ENCODE measurements at places on chromosomes 11 and 22.

- DNase-seq, result peak; percentile 65
These were observed 15.2 kb downstream of the TMPRSS5 start for GRCh38 chr11:113690619-113691569.

DNA sequence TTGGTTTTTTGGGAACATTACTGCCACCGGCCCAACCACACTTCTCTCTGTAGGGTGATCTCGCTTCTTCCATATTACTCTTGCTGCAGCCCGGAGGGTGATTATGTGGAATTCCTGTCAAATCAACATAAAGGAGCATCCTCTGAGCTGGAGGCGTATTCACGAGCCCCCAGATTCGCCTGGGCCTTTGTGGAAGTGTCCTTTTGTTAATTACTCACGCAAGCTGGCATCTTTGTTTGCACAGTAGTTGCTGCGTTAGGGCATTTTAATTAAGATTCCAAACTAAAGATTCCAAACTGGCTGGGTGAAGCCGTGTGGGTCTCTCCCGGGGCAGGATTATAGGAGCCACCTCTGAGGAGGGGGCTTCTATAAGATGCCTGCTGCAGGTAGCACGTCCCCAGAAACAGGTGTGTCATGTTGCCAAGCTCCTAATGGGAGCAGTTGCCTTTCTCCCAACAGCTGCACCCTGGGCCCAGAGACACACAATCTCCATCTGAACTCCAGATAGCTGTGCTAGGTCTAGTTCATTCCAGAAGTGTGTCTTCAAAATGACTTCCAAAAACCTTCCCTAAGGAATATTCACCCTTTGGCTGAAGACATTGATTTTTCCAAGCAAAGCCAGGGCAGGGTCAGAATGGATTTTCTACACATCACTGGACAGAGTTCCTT lies 40.9 kb downstream of the SHISAL1 start:
- no peak for DNase-seq

- DNase-seq, result no peak
These were observed 53.1 kb downstream of the CELSR1 start for GRCh38 chr22:46484156-46484860.

DNA sequence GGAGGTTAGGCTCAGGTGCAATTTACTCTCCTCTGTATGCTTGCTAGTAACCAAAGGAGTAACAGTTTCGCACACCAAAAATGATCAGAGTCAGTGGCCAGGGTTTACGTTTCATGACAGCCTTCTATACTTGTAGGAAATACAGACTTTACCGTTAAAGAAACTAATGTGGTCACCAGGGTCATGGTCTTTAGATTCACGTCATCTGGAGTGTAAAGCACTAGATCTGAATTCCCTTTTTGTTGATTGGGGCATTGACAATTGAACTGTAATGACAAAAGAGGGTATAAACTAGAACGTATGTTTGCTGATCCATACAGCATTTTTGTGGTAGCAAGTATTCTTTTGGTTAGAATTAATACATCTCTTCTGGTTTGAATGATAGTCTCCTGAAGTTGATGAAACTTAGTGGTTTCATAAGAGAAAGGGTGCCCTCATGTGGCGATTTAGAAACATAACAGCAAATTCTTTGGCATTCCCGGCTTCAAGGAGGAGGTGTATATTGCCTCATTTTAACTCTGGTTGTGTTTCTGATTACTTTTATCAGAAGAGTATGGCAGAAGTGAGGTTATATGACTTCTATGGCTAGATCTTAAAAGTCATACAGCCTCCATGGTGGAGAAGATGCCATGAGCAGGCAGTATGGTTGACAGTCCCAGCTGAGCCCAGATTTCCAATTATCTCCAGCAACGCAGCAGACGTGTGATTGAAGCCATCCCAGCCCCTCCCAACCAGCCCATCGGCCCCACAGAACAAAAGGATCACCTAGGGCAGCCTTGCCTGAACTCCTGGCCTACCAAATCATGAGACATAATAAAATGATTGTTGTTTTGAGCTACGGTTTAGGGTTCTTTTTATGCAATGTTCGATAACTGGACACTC lies 35.1 kb downstream of the MMP7 start:
- DNase-seq, result no peak

GRCh38 chr11:2095542-2095941 lies 43.6 kb downstream of the IGF2 start:
- no peak for DNase-seq

DNA sequence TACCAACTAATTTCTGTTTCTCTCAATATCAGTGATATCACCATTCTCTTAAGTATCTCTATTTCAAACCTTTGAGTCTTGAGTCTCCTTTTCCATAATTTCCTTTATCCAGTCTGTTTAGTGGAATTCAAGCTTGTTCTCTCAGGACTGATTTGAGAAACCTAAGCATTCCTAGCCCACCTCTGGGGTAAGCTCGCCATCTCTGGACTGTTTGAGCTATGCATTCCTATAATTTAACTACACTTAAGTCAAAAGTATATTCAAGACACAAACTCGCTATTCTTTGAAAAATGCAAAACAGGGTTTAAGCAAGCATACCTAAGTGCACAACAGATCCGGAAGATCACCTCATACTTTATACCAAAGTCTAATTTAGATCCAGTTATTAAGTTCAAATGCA lies 2.1 kb upstream of the DLAT start:
- DNase-seq, result no peak

DNA sequence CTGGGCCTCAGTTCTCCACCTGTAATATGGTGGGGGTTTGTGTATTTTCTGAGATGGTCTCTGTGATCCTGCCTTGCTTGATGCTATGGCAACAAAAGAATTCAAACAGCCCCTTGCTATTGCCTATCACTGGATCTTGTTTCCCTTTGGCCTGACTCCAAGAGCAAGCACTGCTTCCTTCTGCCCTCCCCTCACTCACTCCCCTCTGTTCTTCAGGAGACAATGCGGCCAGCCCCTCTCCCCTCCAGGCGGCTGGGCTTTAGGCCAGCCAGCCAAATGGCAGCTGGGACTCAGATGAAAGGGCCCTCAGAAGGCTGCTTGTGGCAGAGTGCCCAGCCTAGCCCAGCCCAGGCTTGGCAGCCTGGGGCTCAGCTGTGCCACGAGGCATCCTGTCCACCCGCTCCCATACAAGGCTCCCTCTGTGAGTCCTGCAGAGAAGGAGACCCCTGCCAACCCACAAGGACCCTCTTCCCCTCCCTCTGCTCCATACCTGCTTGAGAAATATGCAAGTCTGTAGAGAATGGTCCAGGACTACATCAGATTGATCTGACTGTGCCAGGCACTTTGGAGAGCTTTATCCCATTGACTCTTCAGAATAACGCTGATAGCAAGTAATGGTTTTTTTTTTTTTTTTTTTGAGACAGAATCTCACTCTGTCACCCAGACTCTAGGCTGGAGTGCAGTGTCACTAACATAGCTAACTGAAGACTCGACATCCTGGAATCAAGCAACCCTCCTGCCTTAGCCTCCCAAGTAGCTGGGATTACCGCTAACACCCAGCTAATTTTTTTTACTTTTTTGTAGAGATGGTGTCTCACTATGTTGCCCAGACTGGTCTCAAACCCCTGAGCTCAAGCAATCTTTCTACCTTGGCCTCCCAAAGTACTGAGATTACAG lies 7.6 kb upstream of the KCTD14 start:
- DNase-seq, result no peak

DNA sequence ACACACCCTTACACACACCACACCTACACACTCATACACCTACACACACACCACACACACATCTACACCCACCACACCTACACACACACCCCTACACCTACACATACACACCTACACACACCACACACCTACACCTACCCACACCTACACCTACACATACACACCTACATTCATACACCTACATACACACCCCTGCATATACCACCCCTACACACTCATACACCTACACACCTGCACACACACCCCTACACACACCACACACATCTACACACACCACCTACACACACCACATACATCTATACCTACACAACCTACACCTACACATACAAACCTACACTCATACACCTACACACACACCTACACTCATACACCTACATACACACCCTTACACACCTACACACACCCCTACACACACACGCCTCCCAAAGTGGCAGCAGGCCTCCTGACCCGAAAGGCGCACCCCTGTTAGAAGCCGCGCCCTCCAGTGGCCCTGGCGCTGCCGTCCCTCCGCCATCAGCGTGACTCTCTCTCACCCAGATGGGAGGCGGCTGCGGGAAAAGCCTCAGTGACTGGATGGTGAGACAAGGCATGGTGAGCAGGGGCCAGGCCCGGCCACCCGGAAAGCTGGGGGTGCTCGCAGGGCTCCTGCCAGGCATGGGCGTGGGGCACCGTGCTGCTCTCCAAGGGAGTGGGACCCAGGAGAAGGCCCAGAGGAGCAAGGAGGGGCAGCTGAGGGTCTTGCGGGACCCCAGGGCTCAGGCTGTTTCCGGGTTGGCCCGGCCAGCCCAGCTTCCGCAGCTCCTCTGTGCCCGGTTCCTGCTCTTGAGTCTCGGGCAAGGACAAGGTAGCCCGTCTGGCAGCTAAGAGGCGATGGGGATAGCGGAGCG lies 37.0 kb upstream of the HMOX1 start:
- DNase-seq, result no peak

GRCh38 chr22:36963302-36963701 lies 49.9 kb downstream of the CSF2RB start:
- no peak for DNase-seq

DNA sequence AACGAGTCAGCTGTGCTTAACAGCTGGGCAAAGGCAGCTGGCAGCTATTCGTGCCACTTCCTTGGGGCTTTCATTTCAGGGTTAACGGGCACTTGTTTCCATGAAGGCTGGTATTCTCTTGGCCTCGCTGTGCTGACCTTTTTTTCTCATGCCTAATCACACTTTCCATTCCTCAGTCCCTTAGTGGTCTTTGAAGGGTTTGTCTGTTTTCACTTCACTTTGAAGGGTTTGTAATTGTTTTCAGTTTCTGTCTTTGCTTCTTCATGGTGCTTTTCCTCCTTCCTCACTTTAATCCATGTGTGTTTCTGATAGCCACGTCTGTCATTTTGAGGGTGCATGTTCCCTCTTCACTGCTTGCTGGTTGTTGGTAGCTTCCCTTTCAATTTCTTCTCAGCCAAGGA lies 24.6 kb downstream of the PPIL2 start:
- DNase-seq, result no peak

GRCh38 chr11:102564110-102564509 lies 33.6 kb upstream of the MMP7 start:
- DNase-seq, result no peak

- no peak for DNase-seq
These were observed 113.2 kb downstream of the STK33 start for GRCh38 chr11:8480858-8481257.

DNA sequence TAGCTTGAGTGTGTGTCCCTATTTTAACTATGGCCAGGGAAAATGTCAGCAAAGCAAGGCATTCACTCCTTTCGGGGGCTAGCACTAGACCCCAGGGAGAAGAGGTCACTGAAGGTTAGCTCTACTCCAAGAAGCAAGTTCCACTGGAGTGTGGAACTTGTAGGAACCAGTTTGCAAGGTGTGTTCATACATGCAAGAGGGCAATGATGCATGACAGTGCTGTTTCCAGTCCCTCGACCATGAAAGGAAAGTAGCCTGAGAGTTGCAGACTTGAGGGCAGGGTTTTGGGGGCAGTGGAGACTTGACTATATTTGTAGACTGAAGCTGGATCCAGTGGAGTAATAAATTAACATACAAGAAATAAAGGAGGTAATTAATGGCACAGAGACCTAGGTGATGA lies 21.6 kb upstream of the SLC36A4 start:
- no peak for DNase-seq

DNA sequence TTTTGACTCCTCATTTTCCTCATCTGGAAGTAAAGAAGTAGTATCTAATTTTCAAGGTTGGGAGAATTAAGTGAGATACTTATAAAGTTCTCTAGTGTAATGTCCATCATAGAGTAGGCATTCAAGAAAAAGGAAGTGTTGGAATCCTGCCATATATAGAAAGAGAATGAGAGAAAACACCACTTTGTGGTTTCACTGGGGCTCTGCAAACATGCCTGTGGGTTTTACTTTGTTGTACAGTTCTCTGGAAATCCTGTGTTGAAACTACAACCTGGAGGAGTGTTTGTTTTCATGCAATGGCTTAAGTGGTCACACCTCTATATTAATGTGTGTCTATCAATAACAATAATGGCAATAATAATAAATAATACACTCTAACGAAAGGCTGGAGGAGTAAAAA lies 741.7 kb downstream of the NELL1 start:
- no peak for DNase-seq

GRCh38 chr11:122140500-122140899 lies 24.5 kb upstream of the BLID start:
- no peak for DNase-seq

GRCh38 chr11:59551659-59552521 lies 40.6 kb downstream of the OR4D9 start:
- peak; percentile 69 for DNase-seq

GRCh38 chr11:73978576-73979086 lies 4.0 kb downstream of the UCP2 start:
- DNase-seq, result peak; percentile 51

DNA sequence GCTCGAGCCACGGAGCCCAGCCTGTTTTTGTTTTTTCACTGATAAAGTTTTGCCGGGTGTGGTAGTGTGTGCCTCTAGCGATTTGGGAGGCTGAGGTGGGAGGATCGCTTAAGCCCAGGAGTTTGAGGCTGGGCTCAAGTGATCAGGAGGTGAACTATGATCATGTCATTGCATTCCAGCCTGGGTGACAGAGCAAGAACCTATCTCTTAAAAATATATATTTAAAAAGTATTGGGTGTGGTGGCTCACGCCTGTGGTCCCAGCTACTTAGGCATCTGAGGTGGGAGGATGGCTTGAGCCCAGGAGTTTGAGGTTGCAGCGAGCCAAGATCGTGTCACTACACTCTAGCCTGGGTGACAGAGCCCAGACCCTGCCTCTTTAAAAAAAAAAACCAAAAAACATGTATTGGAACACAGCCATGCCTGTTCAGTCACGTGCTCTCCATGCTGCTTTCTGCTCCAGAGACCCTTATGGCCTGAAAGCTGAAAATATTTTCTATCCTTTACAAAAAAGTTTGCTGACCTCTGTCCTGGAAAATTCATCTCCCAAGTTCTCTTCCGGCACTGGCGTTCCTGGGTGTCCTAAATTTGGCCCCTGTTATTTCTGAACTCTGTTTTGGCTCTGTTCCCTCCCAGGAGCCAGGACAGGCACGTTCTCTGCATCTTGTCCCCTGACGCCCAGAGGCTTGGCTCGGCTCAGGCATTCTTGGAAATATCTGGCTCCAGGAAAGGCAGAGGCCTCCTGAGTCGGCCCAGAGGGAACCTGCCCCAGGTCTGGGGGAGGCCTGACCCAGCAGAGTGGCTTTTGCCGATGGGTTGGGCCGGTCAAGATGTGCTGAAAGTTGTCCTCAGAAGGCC lies 61.3 kb upstream of the PPP6R3 start:
- DNase-seq, result no peak
